ENCODE measurements at places on chromosomes 1 and 21.

DNA sequence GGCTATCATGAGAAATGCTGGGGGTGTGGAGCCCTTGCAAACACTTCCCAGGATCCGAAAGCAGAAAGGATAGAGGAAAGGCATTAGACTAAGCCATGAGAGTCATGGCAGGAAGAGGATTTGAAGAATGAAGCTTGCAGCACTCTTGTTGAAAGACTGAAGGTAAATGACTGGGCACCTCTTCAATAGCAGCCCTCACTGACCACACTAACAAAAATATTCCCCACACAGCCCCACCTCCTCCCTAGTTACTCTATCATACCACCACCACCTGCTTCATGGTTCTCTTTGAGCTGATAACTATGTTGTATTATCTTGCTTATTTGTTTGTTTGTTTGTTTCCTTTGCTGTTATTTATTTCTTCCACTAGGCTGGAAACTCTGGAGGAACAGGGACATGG lies 13.2 kb upstream of the ATP1A1 start:
- DNase-seq, result no peak

- no peak for DNase-seq
Measured at GRCh38 chr1:3135073-3135702, 66.2 kb downstream of the PRDM16 start.

GRCh38 chr1:67948151-67949080 lies 102.0 kb downstream of the DIRAS3 start:
- no peak for DNase-seq

DNA sequence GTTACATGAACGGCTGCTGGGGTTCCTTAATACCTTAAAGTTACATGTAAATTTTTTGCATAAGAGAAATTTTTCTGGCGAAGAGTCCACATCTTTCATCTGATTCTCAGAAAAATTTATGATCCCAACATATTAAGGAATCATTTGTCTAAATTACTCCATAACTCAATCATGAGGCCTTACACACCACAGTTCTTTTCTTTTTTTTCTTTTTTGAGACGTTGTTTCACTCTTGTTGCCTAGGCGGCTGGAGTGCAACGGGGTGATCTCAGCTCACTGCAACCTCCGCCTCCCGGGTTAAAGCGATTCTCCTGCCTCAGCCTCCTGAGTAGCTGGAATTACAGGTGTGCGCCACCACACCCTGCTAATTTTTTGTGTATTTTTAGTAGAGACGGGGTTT lies 2.1 kb upstream of the S100A11 start:
- no peak for DNase-seq

DNA sequence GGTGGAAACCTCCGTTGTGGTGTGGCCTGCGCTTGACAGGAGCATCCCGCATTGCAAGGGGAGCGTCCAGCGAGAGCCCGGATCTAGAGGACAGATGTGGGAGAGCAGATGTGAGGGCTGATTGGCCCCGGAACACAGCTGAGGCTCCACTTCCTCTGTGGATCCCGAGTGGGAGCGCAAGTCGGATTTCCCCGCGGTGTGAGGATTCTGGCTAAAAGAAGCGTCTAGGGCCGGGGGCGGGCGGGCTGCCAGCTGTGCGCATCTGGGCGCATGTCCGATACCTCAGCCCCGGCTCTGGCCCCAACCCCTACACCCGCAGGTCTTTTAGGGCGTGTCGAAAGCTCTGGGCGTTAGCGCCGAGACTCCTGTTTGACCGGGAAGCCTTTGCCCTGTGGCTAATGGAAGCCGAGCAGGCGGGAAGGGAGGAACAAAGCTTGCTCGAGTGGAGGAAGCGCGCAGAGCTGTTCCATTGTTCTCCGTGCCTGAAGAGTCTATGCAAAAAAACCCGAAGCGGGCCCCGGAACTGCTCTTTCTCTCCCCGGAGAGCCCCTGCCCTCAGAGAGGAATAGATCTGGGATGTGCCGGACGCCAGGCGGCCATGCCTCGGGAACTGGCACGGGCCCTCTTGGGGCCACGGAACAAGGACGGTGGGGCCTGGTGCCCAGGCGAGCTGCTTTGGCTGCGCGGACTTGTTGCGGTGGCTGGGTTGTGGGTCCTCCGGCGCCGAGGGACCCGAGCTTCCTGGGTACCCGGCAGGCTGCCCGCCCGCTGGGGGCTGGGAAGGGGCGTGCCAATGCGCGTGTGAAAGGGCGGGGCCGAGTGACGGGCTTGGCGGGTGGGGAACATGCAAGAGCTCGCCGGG lies 111.1 kb downstream of the NAV1 start:
- DNase-seq, result peak; percentile 73

DNA sequence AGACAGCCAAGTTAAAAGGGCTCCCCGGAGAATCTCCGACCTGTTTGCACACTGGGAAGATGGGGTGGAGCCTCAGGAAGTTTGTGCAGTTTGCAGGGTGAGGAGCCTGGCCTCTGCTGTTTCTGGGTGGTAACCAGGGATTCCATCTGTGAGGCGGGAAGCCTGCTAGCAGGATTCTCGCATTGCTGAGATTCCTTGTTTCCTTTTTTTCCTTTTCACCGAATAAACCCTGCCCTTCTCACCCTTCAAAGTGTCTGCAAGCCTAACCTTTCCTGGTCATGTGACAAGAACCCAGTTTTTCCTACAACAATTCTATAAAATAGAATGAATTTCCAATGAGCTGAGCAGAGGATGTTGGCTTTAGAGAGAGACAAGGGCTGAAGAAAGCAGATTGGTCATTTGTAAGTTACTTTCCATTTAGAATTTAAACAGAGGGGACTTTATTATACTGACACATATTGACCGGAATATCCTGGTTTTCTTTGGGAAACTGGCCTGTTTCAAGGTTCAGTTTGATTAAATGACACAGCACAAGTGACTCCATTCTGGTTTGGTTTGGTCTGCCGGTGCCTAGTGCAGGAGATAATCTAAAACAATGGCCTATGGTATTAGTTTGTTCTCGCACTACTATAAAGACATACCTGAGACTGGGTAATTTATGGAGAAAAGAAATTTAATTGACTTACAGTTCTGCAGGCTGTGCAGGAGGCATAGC lies 48.7 kb upstream of the DNAH14 start:
- DNase-seq, result no peak

DNA sequence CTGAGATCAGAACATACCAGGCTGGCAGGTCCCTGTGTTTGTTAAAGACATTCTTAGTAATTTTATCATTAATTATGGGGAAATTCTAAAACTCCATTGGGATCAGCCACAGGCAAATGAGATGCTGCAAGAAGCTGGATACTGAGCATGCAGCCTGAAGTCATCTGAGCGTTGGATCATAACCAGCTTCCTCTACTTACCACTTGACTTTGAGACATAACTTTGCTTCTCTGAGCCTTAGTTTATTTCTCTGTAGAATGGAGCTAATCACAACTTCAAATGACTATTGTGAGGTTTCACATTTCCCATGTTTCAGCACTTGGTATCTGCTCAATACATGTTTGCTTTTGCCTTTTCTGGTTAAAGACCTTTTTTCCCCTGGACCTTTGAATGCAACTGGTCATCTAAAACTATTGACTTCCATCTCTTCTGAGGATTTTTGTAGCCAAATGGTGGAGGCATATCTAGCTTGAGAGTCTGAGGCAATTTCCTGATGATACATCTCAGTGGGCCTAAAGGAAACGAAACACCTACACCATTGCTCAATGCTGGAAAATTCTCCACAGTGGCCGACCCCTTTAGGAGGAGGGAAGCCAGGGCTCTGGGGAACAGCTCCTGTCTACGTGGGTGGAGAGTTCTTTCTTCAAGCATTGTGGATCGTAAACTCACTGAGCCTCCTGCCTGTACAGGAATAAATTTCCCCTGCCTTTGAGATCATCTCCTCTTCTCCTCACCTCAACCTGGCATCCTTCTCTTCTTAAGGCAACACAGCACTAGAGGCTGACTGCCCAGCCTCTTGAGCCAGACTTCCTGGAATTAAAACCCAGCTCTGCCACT lies 109.1 kb upstream of the HOOK1 start:
- no peak for DNase-seq

DNA sequence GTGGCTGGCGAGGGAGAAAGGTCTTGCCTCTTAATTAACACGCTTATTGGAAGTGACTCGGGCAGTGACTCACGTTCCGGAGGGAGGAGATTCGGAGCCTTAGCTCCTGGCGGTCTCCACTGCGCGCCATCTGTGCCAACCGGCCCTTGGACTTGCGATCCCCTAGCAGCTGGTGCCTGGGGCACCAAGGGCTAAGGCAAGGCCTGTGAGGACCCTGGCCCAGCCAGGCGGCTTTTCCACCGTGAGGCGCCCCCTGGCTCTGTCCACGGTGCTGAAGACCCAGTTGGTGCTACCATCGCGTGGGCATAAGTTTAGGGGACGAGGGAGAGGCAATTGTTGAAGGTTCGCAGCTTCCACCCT lies 1.3 kb upstream of the SYT6 start:
- peak; percentile 18 for DNase-seq

- DNase-seq, result no peak
Measured at GRCh38 chr21:35426469-35426868, 377.4 kb upstream of the RUNX1 start.

GRCh38 chr1:243729956-243730355 lies 120.1 kb downstream of the AKT3 start:
- DNase-seq, result no peak

Measured in muscle of arm (tissue), 14 donors.